ENCODE measurements at places on chromosomes 2 and 18. TPM values are rescaled to one million over a fixed set of nuclear protein-coding genes. Genes with fewer than 3 reads are reported as not detected.

DNA sequence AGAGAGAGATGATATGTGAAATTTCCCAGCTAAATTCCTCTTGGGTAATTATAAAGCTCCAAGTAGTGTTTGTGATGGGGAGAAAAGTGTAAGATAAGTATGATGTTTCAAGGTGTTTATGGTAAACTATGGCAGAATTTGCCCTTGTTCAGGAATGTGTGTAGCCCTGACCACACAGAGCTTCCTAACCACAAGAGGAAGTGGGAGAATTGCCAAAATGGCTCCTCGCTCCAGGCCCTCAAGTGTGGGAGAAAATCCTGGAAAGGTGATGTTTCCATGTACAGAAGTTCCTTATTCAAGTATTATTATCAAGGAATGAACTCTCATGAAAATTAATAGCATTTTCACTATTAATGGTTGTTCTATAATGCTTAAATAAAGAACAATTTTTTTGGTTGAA lies 878.3 kb downstream of the TDRD15 start:
- no peak for DNase-seq

Gene SLC9A4
- not detected for polyA plus RNA-seq

DNA sequence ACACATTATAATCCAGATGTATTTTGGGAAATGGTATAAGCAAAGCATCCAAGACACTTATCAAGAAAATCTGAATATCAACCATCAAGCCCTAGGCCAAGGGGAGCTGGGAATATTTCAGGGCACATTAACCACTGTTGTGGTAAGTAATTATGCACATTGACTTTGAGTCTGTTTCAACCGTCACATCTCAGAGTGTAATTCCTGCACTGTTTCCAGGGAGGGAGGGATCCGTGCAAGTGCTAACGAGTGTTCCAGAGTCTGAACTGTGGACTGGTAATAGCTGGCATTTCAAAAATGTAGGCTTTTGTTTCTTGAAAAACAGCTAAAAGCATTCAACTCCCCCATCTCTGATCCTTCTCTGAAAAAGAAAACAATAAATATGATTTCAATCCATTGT lies 681.6 kb downstream of the BCL11A start:
- DNase-seq = no peak

Gene SRD5A2
- not detected for polyA plus RNA-seq

GRCh38 chr18:67553437-67553836 lies 36.9 kb upstream of the DSEL start:
- DNase-seq = no peak

Gene FABP1
- not detected for polyA plus RNA-seq

Gene REG3A
- polyA plus RNA-seq = not detected

Gene SPIRE1
- polyA plus RNA-seq = not detected

Gene LNPK
- polyA plus RNA-seq = 14.5 TPM

DNA sequence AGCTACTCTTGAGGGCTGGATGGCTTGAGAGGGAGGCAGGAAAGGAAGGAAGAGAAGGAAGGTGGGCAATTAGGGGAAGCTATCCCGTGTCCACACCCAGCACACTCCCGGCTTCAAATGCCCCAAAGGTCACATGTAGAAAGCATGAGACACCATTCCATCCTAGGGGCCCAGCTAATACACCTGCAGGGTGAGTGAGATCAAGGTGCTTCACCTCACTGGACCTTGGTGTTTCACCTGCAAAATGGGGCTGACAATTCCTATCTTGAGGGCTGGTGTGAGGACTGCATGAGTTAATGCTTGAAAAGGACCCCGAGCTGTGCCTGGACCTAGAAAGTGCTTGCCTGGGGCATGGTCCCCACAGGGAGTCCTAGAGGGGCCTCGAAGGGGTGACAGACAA lies 50.8 kb upstream of the SMAD7 start:
- DNase-seq = no peak

DNA sequence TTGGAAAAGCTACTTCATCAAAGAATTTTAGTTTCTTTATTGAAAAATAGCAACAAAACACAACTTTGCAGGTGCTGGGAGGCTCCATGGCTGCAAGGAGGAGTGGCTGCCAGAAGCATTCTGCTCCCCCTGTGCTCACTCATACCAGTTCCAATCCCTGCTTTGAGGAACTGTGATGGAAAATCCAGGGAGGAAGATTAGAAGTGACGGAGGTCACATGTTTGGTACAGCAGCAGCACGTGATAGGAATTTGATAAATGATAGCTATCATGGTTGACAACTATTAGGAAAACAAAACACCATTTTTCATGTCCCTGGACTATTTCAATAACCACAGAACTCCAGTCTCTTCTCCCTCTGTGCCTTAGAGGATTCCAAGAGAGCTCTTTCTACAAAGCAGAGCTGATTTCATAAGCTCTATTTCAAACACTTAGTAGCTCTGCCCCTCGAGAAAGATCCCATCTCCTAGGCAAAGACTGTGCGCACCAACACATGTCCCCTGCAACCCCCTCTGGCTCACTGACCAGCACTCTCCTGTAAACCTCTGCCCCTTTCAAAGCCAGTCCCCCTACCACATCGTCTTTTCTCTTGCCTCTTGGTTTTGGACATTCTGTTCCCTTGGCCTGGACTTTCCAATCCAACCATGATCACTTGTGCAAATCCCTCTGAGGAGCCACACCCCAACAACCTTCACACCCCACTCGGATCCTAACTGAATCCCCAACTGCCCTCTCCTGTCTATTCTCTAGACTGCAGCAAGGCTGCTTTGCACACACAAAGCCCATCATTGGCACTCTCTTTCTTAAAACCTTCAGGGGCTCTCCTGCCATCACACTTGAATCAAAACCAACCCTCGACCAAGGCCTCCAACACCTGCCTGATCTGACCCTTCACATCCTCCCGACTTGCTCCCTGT lies 352.4 kb upstream of the PKDCC start:
- no peak for DNase-seq

- no peak for DNase-seq
These were observed 26.1 kb upstream of the MAL start for GRCh38 chr2:94999431-94999883.

- DNase-seq = no peak
These were observed 505.1 kb downstream of the CNTNAP5 start for GRCh38 chr2:124530203-124530602.

Gene EMX1
- polyA plus RNA-seq = not detected

Gene CNDP1
- polyA plus RNA-seq = not detected

DNA sequence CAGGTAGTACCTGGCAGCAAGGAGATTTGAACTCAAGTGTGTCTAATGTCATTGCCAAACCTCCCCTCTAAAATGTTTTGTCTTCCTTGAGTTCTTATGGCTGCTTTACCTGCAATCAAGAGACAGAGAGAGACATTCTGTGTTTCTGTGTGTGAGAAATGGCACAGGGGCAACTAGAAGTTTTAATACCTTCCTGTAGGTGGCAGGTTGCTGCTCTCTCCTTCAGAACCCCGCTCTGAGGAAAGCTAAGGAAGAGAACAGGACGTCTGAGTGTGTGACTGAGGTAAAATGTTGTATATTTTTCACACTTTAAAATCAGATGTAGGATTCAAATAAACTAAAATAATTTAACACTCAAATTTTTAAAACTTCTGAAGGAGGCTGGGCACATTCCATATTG lies 19.2 kb downstream of the DTNA start:
- DNase-seq = no peak

Gene G6PC2
- not detected for polyA plus RNA-seq

Gene NT5DC4
- polyA plus RNA-seq = not detected

Gene FSHR
- not detected for polyA plus RNA-seq

DNA sequence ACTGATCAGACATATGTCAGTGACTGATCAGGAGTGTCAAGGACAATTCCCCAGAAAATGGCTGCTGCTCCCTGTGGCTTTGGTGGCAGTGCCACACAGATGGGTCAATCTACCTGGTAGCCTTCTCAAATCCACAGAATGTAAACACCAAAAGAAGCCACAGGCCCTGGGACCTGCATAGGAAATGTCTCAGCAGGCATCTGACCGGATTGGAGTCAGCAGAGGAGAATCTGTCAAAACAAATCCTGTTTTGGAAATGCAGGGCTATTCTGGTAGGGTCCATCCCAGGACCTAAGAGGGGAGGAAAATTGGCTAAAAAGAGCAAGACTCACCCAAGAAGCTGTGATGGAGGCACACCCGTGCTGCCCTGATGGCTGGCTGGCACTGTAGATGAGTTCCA lies 189.7 kb downstream of the TMEM247 start:
- no peak for DNase-seq

Gene ST8SIA3
- not detected for polyA plus RNA-seq

DNA sequence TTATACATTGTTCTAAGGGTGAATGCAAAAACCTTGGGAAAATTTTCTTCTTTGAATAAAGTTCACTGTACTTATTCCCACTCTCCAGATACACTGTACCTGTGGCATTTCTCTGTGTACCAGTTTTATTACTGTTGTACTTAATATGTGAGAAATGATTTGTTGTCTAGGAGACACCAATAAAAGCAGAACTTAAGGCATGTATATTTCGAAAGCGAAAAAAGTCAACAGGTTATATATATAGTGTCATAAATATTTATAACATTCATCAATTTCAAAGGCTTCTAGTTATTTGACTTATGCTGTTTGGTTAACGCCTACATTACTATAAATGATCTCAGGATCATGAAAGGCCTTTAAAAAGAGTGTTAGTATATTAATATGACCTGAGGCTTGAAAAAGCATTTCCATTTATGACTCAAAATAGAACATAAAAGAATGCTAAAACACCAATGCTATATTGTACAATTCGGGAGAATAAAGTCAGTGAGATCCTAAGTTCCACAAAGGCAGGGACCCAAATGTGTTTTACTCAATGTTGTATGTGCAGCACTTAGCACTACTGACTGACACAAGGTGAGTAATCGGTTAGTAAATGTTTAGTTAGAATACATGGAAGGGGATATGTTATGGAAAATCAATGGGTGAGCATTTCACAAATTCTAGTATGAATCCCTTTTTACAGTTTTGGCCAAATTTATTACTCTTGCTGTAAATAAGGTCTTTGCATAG lies 32.2 kb upstream of the HNRNPA3 start:
- no peak for DNase-seq

DNA sequence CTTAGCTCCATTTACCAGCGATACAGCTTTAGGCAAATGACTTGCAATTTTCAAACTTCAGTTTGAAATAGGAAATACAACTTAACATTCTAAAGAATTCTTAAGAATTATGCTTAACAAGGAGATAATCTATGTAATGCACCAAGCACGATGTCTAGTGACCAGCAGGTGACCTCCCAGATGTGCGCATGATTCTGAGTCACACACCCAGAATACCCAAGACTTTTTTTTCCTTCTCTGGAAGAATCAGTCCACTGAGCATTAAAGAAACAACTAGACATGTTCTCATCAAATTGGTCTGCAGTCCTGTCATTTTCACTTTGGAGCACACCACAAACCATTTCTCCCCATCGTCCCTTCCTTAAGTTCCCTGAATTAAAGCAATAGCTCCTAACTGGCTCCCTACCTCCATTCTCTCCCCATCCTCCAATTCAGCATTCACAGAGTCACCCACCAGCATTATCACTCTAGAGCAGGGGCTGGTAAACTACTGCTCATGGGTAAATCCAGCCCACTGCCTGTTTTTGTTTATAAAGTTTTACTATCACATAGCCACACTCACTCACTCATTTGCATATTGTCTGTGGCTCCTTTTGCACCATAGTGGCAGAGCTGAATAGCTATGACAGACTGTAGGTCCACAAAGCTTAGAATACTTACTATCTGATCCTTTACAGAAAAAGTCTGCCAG lies 13.2 kb downstream of the EVA1A start:
- no peak for DNase-seq

Gene OLA1
- polyA plus RNA-seq = 72.9 TPM

GRCh38 chr2:232535761-232536530 lies 3.5 kb upstream of the CHRNG start:
- DNase-seq = no peak

DNA sequence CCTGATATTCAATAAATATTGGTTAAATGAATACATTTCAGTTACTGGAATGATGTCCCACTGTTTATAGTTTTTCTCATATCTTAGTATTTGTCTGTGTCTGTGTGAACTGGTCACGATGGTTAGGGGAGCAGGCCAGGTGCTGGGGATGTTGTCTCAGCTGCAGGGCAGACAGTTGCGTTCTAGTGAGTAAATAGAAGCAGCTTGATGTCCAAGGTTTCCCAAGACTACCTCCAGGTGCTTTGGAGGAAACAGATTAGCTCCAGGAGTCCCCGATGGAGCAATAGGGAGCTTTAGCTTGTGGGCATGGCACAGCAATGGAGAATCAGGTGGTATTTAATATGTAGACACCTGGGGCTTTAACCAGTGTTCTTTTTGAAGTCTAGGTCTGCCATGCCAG lies 75.5 kb downstream of the GULP1 start:
- no peak for DNase-seq

DNA sequence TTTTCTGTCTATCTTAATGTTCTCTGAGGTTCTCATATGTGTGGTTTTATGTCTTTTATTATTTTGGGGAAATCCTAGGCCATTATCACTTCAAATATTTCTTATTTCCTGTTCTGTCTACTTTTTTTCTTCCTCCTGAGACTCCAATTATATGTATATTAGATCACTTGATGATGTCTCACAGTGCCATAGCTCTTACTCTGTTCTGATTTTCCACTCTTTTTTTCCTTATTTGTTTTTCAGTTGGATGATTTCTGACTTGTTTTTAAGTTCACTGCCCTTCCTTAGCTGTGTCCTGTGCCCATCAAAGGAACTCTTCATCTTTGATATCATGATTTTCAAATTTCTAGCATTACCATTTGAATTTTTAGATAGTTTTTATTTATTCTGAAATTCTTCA lies 24.1 kb downstream of the FAM228B start:
- DNase-seq = no peak

Gene SP140
- polyA plus RNA-seq = 88.7 TPM

Gene CMPK2
- not detected for polyA plus RNA-seq

DNA sequence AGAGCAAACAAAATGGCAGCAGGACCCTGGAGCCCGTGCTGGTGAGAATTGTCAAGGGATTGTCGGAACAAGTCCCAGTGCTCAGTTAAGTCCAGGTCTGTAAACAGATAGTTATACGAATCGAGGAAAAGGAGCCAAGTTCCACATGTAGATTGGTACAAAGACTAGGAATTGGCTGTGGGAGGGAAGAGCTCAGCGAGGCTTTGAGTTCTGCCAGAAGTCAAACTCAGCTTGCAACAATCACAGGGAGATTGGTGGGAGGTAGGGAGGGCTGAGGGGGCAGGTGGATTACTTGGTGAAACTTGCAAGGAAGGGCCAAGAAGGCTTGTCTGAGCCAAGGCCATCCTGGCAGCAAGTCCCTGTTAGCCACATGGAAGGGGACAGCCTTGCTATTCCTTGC lies 217.8 kb upstream of the ARL4C start:
- DNase-seq = no peak

Gene VWC2L
- not detected for polyA plus RNA-seq

DNA sequence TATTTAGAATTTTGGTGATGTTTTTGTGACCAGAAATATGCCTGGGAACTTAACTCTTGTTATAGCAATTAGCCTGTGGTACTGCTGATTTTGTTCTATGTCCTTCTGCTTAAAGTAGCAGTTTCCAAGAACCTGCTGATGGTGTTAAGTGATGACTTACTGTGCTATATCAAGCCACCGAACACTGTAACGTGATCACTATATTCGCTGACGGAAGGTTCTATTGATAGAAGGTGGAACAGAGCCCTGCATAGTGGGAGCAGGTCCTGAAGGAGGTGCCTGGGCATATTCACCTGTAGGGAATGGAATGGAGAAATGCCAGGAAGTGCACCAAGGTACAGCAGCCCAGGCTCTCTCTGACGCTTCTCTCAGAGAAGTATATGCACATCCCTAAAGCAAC lies 76.8 kb downstream of the UXS1 start:
- DNase-seq = no peak

GRCh38 chr2:196167666-196168065 lies 3.7 kb downstream of the STK17B start:
- no peak for DNase-seq

GRCh38 chr2:85468096-85468703 lies 49.7 kb downstream of the SH2D6 start:
- DNase-seq = no peak

GRCh38 chr2:95023222-95023597 lies 2.3 kb upstream of the MAL start:
- DNase-seq = no peak

Gene MEIS1
- polyA plus RNA-seq = 0.90 TPM
